NCI-H82 (cell line): ENCODE measurements at places on chromosomes 13 and 19.

- no peak for DNase-seq
These were observed 38.7 kb downstream of the KCTD4 start for GRCh38 chr13:45162194-45162593.

DNA sequence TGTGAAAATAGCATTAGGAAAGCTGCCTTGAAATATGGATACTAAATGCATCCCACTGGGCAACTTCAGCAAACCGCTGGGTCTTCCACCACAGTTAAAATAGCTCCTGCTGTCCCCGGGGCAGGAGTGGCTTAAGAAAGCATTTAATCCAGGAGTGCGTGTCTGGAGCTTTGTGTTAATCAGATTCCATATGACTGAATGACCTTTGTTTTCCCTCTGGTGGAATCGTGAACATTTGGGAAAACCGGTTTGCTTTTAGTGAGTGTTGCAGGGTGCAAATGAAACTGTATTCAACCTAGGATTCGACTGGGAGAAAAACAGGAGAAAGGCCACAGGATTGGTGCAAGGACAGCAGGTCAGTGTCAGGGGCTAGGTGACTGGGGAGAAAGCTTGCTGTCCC lies 237.6 kb upstream of the MAB21L1 start:
- DNase-seq, result peak; percentile 96

DNA sequence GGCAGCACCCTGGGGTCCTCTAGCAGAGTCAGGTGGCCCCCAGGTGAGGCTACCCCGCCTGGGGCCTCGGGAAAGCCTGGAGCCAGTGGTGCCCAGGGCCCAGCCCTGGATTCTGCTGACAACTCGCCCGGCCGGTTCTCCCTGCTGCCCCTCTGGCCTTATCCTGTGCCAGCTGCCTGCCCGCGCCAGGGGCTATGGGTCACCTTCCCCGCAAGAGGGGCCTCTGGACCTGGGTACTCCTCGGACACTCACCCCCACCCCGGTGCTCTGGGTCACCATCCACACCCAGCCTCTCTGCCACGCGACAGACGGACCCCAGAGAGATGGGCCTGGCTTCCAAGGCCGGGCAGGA lies 24.0 kb downstream of the ZBTB7A start:
- no peak for DNase-seq

- no peak for DNase-seq
These were observed 353.8 kb downstream of the ENOX1 start for GRCh38 chr13:43432958-43433357.

GRCh38 chr13:40433577-40433976 lies 232.9 kb downstream of the FOXO1 start:
- no peak for DNase-seq

GRCh38 chr19:17539238-17540117 lies 16.0 kb upstream of the COLGALT1 start:
- DNase-seq, result peak; percentile 100

DNA sequence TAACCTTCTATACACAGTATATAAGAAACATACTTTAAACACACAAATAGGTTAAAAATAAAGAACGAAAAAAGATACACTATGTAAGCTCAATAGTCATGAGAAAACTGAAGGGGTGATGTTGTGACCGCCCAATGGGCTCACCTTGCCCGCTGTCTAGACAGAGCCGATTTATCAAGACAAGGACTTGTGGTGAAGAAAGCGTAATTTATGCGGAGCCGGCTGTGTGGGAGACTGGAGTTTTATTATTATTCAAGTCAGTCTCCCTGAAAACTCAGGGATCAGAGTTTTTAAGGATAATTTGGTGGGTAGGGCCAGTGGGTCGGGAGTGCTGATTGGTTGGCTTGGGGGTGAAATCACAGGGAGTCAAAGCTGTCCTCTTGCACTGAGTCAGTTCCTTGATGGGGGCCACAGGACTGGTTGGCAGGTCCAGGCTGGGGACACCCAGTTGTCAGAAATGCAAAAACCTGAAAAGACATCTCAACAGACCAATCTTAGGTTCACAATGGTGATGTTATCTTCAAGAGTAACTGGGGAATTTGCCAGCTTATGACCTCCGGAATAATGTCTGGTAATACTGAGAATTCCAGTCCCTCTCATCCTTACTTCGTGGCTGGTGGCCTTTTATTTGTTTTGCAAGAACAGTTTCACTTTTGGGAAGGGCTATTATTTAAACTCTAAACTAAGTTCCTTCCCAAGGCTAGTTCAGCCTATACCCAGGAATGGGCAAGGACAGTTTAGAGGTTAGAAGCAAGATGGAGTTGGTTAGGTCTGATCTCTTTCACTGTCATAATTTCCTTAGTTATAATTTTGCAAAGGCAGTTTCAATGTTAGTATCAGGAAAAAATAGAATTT lies 96.6 kb downstream of the UBL3 start:
- DNase-seq, result no peak

DNA sequence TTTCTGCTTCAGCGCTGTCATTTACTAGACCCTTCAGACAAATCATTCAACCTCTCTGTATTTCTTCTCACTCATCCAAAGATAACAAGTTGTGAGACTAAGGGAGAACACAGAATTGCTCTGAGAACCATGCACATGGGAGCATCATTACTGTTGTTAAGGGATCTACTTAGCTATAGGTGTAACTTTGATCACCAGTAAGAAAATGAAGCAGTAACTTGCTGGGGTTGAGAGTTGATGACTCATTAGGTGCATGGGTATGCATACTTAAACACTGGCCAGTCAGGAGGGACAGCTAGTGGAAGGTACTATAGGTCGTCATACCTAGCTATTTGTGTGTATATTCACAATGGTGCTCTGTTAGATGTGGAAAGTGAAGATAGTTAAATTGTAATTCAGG lies 61.5 kb downstream of the B3GLCT start:
- DNase-seq, result no peak

- no peak for DNase-seq
These were observed 3.1 kb upstream of the KLK1 start for GRCh38 chr19:50826492-50827240.

GRCh38 chr19:13082192-13083007 lies 20.3 kb downstream of the LYL1 start:
- DNase-seq, result peak; percentile 80

DNA sequence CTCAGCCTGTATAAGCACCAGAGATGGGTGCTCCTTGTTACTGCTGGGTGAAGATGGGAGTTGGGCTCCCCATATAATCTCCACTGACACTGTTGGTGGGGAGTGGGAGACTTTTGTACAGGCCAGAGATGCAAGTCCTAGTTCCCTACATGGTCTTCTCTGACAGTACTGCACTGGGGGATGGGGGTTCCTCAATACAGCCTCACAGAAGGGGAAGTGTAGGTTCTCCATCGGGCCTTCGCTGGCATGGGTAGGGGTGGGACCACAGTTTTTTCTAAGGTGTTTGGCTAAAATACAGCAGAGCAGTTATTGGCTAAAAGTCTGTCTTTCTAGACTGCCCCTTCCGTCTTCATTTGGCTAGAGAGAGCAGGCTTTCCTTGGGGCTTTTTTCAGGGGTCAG lies 167.2 kb upstream of the SERP2 start:
- no peak for DNase-seq

GRCh38 chr19:8575467-8575997 lies 1.7 kb downstream of the MYO1F start:
- DNase-seq, result no peak

DNA sequence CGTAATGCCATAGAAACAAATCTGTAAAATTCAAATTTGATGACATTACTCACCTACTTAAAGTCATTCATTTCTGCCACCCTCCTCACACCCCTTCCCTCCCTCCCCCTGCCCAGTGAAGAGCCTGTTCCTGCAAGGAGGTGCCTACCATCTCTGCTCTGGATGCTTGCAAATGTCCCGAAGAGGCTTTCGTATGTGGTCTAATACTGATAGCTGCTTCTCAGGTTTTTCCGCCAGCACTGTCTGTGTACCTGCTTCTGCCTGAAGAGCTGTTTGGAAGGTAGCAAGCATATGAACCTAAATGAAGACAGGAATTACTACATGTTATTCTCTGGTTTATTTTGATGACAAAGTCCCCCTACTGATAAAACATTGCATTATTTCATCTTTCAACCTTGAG lies 57.1 kb downstream of the GPALPP1 start:
- DNase-seq, result no peak

- DNase-seq, result no peak
These were observed 28.3 kb downstream of the RCBTB2 start for GRCh38 chr13:48504606-48505005.

DNA sequence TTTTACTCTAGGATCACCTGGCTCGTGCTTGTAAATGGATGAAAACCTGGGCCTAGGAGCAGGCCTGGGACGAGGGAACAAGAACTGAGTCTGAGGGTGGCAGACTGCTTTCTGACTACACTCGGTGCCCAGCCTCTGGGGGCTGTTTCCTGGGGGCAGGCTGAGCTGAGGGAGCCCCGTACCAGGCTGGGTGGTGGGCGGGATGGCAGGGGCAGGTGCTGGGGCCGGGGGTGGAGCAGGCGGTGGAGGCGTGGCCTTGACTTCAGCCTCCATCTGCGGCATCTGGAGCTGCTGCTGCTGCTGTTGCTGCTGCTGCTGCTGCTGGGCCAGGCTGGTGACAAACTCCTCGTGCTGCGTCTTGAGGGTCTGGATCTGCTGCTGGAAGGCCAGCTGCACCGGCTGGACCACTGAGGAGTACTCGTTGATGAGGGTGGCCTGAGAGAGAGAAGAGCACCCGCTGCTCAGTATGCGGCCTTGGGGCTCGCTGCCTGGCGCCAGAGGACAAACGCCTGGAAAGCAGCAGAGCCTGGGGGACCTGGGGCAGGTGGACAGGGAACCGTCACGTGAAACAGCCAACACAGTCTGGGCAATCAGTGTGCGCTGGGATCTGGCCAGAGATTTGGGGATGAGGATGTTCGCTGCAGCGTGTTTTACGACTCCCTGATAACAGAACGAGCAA lies 12.6 kb downstream of the CHERP start:
- DNase-seq, result no peak

- no peak for DNase-seq
These were observed 86.1 kb downstream of the THSD1 start for GRCh38 chr13:52319876-52320275.

GRCh38 chr19:48746738-48747575 lies at the start of gene IZUMO1:
Gene IZUMO1 (minus strand): TSS chr19:48746909. CDS start chr19:48745859, 1,050 bp downstream.
- DNase-seq, result peak; percentile 96

GRCh38 chr13:25654322-25654721 lies 282.5 kb downstream of the ATP8A2 start:
- DNase-seq, result no peak

DNA sequence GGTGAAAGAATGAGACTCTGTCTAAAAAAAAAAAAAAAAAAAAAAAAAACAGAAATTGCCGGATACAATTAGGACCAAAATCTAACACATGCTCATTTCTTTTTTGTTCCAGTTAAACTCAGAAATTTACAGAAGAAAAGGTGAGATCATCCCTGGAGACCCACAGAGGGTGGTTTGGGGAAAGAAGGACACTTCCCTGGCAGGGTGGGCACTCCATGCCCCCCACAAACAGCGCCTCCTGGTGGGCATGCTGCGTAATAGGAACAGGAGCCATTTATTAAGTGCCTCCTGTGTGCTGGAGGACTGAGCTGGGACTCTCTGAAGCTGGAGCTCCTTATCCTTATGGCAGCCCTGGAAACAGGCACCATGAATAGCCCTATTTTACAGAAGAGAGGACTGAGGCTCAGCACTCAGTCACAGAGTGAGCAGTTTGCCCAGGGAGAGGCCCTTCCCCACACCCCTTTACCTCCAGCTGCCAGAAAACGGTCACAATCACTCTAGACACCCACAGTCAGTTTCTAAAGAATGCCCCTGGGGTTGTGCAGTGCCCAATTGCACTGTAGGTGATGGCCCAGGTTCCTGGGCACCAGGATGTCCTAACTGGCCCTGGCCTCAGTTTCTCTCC lies 10.1 kb downstream of the C19orf38 start:
- DNase-seq, result peak; percentile 63

DNA sequence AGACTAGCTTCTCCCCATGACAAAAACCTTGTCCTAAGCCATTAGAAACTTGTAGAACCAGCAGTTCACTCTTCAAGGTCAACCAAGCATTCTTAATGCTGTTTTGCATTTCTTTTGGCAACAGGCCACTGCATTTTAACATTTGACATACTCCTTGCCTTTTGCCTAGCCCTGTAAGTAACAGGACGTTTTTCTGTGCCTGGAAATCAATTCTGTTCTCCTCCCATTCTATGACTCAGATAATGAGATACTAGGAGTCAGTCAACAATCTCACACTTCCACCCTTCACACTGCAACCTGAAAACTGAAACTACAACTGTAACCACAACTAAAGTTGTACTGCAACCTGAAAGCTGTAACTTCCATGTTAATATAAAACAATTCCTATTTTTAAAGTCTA lies 268.7 kb downstream of the MZT1 start:
- DNase-seq, result no peak

DNA sequence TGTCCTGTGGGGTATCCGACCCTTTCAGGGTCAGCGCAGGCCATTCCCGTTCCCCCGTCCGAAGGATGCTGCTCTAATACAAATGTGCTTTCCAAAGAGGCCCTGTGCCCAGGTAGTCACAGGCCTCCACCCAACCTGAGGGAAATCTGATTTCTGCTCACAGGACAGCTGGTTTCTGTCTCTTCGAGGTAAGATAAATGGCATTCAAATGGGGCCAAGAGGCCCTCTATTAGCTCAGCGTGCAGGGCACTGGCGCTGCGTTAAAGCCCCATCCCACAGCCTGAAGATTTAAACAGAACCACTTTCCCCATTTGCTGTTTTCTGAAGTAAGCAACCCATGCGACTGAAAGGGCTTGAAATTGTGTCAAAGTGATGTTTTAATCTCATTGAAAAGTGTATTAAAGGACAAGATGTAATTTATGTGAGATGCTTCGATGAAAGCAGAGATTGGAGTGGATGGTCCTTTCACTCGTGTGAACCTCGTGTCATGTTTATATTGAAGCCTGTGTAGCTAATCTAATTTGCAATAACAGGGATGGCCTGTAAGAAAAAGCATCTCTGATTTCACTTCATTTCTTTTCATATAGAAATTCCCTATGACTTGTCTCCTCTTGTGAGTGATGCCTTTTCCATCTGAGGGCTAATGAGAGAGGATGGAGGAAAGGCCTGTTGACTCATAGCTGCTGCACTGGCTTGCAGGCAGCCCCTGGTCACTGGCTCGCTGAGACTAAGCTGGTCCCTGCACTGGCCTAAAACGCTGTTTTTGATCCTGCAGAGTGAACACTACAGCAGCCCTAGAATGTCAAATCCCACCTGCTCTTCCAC lies 7.3 kb upstream of the SOX1 start:
- no peak for DNase-seq

GRCh38 chr13:94119360-94119936 lies 360.0 kb downstream of the DCT start:
- no peak for DNase-seq

DNA sequence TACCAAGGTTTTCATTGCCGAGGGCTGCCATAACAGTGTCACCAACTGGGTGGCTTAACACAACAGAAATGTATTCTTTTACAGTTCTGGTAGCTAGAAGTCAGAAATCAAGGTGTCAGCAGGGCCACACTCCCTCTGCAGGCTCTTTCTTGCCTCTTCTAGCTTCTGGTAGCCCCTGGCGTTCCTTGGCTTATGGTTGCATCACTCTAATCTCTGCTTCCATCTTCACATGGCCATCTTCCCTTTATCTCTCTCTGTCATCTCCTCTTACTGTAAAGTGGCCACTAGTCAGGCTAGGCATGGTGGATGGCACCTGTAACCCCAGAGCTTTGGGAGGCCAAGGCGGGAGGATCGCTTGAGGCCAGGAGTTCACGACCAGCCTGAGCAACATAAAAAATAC lies 38.0 kb upstream of the MRI1 start:
- DNase-seq, result no peak
